ENCODE measurements at places on chromosomes 3 and 15.

GRCh38 chr3:161557445-161558150 lies 61.0 kb downstream of the OTOL1 start:
- DNase-seq: no peak

DNA sequence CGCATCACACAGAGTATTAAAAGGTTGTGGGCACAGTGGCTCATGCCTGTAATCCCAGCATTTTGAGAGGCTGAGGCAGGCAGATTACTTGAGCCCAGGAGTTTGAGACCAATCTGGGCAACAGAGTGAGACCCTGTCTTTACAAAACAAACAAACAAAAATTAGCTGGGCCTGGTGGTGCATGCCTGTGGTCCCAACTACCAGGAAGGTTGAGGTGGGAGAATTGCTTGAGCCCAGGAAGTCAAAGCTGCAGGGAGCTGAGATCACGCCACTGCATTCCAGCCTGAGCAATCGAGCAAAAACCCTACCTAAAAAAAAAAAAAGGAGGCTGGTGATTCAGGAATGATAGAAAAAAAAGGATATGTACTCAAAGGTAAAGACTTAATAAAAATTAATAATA lies 28.2 kb upstream of the ST6GAL1 start:
- DNase-seq: no peak

- no peak for DNase-seq
Measured at GRCh38 chr3:42756681-42757213, 16.3 kb downstream of the CCDC13 start.

DNA sequence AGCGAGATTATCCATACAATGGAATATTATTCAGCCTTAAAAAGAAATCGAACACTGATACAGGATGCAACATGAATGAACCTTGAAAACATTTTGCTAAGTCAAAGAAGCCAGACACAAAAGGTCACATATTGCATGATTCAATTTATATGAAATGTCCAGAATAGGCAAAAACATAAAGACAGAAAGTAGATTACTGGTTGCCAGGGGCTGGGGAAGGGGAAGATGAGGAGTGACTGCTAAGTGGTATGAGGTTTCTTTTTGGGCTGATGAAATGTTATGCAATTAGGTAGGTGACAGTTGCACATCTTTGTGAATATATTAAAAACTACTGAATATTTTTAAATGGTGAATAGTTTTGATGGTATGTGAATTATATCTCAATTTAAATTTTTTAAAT lies 38.3 kb downstream of the LRRFIP2 start:
- no peak for DNase-seq

DNA sequence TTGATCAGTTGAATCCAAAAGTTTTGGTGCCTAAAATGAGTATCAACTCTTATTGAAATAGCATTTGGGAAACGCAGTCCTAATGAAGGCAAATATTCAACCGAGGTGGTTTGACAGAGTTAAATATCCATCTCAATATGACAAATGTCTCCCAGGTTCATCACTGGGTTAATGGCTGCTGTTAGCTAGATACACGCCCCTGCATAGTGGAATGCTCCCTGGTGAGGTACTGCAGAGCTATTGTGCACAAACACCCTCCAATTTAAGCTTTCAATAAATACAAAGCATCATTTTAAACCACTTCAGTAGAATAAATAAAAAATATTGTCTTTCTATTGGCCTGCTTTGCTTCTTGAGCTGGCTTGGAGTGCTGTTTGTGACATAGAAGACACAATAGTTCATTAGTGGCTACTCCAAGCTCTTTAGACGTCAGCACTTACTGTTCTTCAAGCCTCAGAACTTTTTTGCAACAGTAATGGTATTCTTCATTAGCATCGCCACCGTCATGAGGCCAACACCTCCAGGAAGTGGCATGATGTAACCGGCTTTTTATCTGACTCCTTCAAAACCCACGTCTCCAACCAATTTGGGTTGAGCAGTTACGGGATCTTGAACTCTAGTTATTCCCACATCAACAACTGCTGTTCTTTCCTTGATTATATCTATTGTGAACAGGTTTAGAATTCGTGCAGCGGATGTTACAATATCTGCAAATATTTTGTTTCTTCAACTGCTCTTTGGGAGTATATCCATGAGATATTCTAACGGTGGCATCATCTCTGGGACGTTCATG lies 1159.6 kb upstream of the EPHA6 start:
- DNase-seq: no peak

DNA sequence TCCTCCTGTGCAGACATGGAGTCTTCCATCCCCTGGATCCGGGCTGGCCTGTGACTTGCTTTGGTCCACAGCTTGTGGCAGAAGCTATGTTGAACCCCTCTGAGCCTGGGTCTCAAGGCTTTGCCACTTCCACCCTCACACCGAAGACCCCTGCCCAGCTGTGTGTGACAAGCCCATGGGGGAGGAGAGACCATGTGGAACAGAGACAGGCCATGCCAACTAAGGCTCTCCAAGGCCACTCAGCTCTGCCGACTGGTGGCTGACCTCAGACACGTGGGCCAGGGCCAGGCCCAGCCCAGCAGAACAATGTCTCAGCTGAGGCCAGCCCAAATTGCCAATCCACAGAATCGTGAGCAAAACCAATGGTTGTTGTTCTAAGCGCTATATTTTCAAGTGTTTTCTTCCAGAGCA lies 16.4 kb upstream of the CFAP100 start:
- DNase-seq: no peak

- DNase-seq: no peak
Measured at GRCh38 chr3:82954486-82954885, 1193.0 kb upstream of the GBE1 start.

GRCh38 chr3:30704931-30705890 lies 98.8 kb downstream of the TGFBR2 start:
- no peak for DNase-seq

DNA sequence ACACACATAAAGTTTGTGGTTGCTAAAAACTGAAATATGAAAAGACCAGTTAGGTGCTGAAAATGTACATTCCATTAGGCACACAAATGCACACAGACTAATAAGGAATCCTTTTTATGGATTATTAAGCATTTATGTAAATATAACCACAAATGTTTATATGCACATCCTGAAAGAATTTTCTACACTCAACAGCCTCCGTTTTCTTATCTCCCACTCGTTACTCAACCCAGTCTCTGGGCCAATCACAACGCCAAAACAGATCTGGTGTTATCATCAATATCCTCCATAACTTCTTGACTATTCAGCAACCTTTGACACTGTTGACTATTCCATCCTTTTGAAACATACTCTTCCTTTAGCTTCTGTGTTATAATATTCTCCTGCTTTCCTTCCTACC lies 136.4 kb downstream of the ATP8B4 start:
- no peak for DNase-seq

DNA sequence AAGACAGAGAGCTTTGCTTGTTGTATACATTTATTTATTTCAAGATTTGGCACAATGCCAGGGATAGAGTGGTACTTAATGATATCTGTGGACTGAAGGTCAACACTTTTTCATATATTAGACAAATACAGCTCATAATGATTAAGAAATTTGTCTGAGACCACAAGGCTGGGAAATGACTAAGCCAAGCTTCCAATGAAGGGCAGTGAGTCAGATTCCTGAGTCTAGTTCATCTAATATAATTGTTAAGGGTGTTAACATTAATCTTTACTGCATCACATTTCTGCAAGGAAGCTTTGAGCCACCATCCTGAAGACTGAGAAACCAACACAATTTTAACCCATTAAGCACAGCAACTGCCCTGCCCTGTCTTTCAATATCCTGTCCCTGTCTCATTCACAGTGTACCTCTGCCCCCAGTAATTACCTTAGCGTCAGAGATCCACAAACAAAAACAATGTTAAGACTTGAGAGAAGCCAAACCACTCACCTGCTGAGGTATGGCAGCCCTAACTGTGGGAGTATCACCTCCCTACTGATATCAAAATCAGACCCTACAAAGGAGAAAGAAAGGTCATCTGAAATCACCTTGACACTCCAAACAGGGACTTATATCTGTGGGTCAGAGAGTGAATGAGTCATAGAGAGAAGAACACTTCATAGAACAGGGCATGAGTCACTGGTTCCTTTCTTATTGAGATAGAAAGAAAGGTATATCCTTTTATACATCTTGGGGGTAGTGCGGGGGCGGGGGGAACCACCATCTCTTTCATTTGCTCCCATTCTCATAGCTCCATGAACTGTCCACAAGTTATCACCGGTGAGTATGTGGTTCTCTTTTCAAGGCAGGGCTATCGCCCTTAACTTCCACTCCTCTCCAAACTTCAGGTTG lies 74.7 kb downstream of the MAGI1 start:
- DNase-seq: no peak

DNA sequence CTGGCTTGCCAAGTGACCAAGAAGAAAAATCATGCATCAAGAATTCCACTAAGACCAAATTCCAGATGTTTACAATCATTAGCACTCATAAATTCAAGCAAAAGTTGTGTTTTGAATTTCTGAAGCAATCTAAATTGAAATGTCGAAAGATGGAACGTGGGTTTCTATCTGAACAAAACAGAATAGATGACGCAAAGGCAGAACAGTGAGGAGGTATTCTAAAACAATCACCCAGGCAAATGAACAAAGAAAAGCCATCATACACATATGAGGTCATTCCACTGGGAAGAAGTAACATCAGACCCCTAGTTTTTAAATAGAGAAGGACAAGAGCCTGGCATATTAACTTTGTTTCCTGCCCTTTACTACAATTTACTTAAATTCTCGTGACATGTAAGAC lies 58.0 kb downstream of the MCF2L2 start:
- DNase-seq: no peak

DNA sequence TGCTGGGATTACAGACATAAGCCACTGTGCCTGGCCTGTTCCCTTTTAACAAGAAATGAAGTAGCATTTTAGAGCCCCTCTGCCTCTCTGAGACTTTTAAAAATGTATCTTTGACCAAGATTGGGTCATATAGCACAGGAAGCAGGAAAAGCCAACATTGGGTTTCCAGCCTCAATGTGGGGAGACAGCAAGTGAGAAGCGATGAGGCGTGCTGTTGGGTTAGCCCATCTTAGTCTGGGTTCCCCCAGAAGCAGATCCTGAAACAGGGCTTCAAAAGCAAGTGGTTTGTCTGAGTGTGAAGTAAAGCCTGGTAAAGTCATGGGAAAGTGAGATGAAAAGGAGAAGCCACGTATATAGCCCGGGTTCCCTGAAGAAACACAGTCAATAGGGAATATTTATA lies 48.2 kb downstream of the SV2B start:
- no peak for DNase-seq

- no peak for DNase-seq
Measured at GRCh38 chr3:50630877-50631276, 13.9 kb downstream of the MAPKAPK3 start.

GRCh38 chr3:169122416-169122815 lies 541.1 kb downstream of the MECOM start:
- DNase-seq: no peak

DNA sequence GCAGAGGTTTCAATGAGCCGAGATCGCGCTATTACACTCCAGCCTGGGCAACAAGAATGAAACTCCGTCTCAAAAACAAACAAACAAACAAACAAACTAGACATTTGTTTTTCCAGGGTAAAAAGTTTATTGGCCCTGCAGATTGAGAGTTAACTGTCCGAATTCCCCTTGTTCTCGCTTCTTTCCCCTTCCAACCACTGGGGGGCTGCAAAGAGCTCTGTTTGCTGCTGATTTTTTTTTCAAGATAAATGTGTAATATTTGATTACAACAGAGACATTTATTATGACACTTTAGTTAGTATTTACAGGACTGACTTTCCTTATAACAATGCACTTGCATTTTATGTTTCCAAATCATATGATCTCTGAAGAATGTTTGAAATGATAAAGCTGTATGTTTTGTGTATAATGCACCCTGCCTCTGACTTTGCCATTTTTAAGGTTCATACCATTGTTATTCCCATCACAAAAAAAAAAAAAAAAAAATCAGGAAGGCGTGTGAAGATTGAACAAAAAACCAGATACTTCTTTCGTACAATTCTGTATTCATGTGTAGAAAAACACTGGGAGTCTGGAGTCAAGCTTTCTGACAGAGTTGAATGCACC lies 2.8 kb downstream of the CLSTN2 start:
- no peak for DNase-seq

GRCh38 chr3:113571360-113571759 lies 39.0 kb downstream of the SIDT1 start:
- DNase-seq: no peak

- no peak for DNase-seq
Measured at GRCh38 chr15:54046093-54046492, 67.9 kb downstream of the UNC13C start.

GRCh38 chr3:81760924-81761903 lies at the start of gene GBE1:
TSS of gene GBE1 (minus strand) at chr3:81761645. CDS start at chr3:81761517, 128 bp downstream.
- peak; percentile 74 for DNase-seq

- DNase-seq: no peak
Measured at GRCh38 chr15:63495343-63495742, 9.1 kb upstream of the USP3 start.

DNA sequence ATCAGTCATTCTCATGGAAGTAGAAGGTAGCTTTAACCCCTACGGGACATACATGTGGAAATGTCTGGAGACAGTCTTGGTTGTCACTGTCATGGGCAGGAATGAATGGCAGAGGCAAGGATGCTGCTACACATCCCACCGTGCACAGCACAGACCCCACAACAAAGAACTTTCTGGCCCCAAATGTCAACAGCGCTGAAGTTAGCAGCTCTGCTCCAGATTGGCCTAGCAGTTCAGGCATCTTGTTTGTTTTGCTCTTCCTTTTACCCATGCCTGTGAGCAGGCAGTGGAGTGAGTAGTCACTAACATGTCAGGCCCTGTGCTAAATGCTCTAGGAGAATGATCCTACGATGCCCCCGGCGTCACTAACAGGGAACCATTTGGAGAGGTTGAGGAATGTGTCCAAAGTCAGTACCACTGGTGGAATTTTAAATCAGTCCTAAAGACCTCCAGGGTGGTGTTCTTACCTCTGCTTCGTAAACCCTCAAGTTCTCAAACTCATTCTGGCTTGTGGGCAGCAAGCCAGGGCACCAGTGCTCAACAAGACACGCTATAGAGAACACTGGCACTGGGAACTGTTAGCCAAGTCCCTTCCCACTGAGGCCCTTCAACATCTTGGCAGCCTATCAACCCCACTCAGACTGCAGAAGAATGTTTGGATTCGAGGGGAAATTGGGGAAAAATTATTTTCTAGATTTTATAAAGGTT lies 142.2 kb downstream of the FOXP1 start:
- no peak for DNase-seq

- DNase-seq: no peak
Measured at GRCh38 chr15:79779746-79780145, 117.1 kb downstream of the MTHFS start.

GRCh38 chr15:66878761-66879160 lies 176.7 kb downstream of the SMAD6 start:
- DNase-seq: no peak

DNA sequence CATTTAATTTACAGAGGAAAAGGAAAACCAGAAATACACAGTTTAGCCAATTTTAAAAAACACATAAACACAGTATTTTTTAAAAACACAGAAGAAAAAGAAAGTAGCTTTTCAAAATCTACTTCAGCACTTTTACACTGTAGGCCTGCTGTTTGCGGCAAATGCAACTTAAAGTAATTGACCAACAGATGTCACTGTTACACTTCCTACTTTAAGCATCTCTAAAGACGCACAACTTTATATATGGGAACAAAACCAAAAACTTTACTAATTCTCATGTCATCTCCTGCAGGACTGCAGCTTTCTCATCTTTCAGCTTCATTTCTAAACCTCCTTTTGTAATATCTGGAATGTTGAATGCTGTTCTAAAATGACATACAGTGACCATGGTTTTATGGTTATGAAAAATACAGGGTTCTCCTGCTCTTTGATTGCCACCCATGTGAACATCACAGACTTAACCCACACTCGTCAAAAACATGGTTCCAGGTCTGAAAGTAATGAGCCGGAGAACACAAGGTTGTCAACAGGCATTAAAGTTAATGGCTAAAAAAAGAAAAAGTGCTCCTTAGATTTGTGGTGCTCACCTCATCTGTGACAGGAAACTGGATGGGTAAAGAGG lies 107.9 kb downstream of the FMN1 start:
- no peak for DNase-seq

Data from stimulated activated CD4-positive, alpha-beta T cell treated with anti-CD3 and anti-CD28 coated beads, Interleukin-1b, Interleukin-23, amount 100 ng/mL, for 1 hour (primary cell).